ENCODE measurements at places on chromosomes 5 and 9.

DNA sequence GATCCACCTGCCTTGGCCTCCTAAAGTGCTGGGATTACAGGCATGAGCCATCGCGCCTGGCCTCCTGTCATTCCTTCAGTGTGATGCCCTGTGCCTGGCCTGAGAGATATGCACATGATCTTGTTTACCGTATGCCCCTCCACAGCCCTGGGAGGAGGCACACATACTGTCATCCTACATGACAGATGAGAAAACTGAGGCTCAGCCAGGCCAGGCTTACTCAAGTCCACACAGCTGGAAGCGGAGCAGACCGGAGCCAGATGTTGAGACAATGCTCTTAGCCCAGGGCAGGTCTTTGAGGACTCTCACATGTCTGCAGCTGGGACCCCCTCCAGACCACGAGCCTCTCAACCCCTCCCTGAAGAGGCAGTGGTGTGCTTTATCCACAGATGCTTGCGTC, 38.7 kb upstream of the SH3PXD2B start:
- DNase-seq, result no peak

- no peak for DNase-seq
Measured at GRCh38 chr5:83378624-83379289, 92.8 kb upstream of the VCAN start.

GRCh38 chr5:39190311-39191102, 28.9 kb downstream of the FYB1 start:
- DNase-seq, result no peak

- no peak for DNase-seq
Measured at GRCh38 chr5:93325946-93326345, 255.1 kb downstream of the NR2F1-AS1 start.

- DNase-seq, result peak; percentile 79
Measured at GRCh38 chr5:53343187-53343586, 137.2 kb upstream of the FST start.

DNA sequence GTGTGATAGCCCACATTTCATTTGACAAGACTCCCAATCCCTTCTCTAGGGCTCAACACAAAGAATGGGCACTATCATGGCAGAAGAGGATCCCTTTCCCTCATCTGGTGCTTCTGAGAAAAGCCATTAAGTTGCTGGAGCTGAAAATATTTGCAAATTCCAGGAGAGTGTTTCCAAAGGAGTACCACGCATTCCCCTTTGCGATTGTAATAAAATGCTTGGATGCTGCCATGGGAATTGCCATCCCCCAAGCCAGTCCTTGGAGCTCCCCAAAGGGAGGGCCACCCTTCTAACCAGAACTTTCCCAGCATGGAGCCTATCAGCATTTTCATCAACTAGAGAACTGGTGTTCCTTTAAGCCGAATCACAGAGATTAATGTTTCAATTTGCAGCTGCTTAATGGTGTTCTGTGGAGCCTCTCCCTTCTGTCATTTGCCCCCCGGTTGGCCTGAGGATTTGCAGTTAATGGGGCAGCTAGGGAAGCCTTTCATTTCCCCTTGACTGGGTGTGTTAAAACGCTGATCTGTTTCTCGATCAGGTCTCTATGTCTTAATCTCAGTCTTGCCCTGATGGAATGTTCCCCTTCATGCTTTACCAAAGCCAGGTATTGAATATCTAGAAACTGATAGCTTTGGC, 133.0 kb downstream of the ENC1 start:
- no peak for DNase-seq

DNA sequence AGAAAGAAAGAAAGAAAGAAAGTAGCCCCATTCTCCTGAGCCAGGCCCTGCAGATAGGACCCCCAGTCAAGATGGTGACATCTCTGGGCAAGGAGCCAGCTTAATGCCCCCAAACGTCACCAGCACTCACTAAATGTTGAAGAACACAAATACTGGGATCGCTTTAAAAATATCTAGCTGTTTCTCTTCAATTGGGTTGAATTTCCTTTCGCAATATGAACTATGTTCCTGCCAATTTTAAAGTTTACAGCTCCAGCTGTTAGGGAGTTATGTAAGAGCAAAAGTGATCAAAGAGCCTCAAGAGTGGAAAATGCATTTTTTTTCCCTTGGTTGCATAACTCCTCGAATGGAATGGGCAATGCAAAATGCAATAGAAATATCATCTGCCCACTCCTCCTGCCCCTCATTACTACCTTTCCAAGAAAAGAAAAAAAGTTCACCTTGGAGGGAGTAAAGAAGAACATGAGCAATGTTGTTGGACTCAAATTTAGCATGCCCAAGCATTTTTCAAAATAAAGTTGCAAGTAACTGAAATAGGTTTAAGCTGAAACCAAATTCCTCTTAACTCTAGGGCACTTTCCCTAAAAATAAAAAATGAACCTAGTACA, 244.2 kb upstream of the PIK3R1 start:
- DNase-seq, result no peak

Measured in astrocyte of the hippocampus (primary cell).